ENCODE measurements at places on chromosomes 5 and 9.

DNA sequence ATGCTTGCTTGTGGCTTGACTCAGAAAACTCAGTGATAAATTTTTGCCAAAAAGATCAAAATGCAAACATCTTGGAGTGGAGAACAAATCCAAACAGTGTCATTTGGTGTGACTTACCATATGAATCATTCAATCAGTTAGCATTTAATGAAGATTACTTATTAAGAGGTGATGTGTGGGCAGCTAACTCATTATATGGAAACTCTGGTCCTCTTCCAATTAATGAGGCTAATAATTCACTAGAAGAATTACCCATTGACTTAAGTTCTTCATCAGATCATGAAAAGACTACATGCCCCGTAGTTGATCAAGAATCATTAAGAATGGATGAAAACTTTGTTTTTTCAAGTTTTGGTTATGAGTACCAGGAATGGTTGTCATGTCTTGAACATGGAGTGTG is 141.8 kb downstream of the UNC13B start:
- no peak for DNase-seq

- DNase-seq = peak; percentile 58
Observed at GRCh38 chr9:127897193-127897692, 2.2 kb downstream of the ST6GALNAC6 start.

DNA sequence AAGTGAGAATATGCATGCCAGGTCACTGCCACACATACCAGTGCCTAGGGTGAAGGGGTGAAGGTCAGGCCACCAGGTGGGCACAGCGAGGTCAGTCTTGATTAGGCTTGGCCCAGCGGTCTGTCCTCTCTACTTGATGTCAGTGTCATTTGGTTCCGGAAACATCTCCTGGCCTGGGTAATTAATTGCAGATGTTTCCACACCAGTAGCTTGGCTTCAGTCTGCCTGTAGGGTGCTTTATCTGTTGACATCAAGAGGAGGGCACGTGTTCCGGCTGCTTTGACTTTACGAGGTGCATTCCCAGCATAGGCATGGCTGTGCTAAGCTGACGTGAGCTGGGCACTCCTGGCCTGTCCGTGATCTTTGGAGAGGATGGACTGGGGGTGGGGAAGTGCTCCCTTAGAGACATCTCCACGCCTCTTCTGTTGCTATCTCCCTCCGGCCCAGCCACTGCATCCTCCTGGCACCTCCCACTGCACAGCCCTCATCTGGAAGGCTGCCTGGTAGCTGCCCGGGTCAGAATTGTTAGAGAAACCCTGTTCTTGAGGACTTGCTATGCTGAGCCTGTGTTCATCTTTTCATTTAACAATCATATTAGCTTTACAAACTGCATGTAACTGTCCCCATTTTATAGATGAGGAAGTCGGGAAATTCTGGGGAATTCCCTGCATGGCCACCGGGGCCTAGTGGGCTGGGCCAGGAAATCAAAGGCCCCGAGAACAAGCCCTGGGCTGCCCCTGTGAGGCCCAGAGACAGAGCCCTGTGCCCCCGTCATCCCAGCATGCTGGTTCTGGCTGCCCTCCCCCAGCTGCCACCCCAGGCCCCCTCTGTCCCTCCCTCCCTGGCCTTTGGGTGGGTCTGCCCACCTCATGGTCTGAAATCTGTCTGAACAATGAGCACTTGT is 29.1 kb downstream of the JADE2 start:
- no peak for DNase-seq

GRCh38 chr5:123929055-123929474 is 417.1 kb downstream of the CSNK1G3 start:
- no peak for DNase-seq

GRCh38 chr5:164119806-164120447 is 614.5 kb downstream of the MAT2B start:
- no peak for DNase-seq

- no peak for DNase-seq
Observed at GRCh38 chr5:147454996-147455677, 54.7 kb downstream of the DPYSL3 start.

GRCh38 chr5:108753331-108753730 is 5.6 kb downstream of the FER start:
- DNase-seq = no peak

DNA sequence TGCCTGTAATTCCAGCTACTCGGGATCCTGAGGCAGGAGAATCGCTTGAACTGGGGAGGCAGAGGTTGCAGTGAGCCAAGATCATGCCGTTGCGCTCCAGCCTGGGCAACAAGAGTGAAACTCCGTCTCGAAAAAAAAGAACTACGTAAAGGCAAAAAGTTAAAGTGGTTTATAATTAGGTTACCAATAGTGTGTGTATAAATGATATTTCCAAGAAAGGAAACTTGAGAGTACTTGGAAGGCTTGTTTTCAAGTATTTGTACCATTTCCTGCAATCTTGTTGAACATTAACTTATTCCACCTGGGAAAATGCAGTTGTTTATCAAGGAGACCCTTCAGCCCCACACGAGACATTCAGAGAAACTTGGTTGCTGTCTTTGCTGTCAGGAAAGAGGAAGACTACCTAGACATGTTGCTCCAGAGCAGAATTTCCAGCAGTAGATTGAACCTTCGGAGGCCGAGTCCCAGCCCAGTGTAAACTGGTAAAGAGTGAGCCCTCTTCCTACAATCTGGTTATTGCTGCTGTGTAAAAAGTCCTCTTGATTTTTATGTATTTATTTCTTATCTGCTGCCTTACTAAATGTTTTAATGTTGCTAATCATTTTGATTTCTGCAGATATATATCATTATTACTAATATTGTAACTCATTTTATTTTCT is 30.1 kb downstream of the STXBP1 start:
- DNase-seq = no peak

DNA sequence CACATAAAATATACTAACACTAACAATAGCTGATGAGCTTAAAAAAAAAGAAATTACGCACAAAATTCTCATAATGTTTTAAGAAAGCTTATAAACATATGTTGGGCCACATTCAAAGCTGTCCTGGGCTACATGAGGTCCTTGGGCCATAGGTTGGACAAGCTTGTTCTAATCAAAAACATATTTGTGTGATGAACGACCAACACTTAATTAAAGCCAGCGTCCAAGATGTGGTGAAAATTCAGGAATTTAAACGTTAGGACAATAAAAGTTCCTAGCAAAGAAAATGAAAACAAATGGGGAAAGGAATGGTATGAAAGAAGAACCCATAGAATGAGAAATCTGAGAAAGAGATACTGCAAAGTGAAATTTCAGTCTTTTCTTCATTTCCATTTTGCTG is 429.6 kb upstream of the DMAC1 start:
- no peak for DNase-seq

GRCh38 chr5:179860301-179860700 is 1.7 kb upstream of the MRNIP start:
- DNase-seq = no peak

All from CD4-positive, alpha-beta T cell treated with Interleukin-6 for 4 hours (primary cell).